CD14-positive monocyte (primary cell): ENCODE measurements at places on chromosomes 4 and X.
A peak's percentile ranks its signal among the peaks of the same experiment; 100 is the strongest.

GRCh38 chr4:81392164-81392563 lies 79.5 kb downstream of the RASGEF1B start:
- no peak for DNase-seq

- no peak for DNase-seq
Measured at GRCh38 chrX:313546-313945, 5.0 kb downstream of the GTPBP6 start.

GRCh38 chr4:182906786-182907185 lies 10.4 kb downstream of the DCTD start:
- no peak for DNase-seq

GRCh38 chrX:108250654-108251579 lies 159.3 kb downstream of the ATG4A start:
- no peak for DNase-seq

DNA sequence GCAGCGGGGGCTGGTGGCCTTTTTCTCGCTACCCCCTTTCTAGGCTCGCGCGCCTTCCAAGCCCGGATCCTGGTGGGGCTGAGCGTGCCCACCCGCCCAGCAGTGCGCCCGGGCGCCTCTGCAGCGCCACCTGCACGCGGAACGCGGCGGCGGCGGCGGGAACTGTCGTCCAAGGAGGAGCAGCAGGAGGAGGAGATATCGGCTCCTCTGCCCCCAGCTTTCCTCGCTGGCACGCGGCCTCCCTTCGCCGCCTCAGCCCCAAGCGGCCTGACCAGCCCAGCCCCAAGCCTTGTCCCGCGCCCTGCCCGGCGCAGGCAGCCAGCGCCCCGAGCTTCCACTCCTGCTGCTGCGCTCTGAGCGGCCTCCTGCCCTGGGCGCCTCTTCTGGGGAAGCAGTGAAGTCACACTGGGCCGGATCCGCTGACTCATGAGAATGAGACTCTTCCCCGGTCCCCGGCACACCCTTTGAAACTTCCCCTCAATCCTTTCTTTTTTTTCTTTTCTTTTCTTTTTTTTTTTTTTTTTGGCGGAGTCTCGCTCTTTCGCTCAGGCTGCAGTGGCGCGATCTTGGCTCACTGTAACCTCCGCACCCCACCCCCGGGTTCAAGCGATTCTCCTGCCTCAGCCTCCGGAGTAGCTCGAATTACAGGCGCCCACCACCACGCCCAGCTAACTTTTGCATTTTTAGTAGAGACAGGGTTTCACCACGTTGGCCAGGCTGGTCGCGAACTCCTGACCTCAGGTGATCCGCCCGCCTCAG lies 10.6 kb upstream of the ELF4 start:
- peak; percentile 78 for DNase-seq

- DNase-seq, result no peak
Measured at GRCh38 chrX:129497146-129497843, 26.0 kb downstream of the SMARCA1 start.

- no peak for DNase-seq
Measured at GRCh38 chr4:22668702-22669101, 24.0 kb upstream of the GBA3 start.

GRCh38 chr4:123393721-123394120 lies 2.9 kb upstream of the SPRY1 start:
- DNase-seq, result no peak

GRCh38 chr4:17324386-17324830 lies 187.5 kb downstream of the QDPR start:
- DNase-seq, result no peak

- DNase-seq, result no peak
Measured at GRCh38 chr4:86484241-86484640, 109.9 kb upstream of the PTPN13 start.

- no peak for DNase-seq
Measured at GRCh38 chr4:162837679-162838078, 329.0 kb downstream of the NAF1 start.

DNA sequence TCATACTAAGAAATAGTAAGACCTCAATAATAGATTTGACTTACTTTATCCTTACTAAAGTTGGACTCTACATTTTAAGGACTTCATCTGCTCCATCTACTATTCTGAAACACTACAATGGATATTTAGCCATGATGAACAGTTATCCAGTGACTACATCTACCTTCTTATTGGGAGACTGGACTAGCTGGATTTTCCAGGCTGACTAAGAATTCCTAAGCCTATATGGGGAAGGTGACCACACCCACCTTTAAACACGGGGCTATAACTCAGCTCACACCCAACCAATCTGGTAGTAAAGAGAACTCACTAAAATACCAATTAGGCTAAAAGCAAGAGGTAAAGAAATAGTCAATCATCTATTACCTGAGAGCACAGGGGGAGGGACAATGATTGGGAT lies 1438.4 kb downstream of the TECRL start:
- no peak for DNase-seq

GRCh38 chr4:173543266-173543665 lies 13.2 kb upstream of the HAND2 start:
- DNase-seq, result no peak

GRCh38 chrX:40172401-40173142 lies 74.8 kb upstream of the BCOR start:
- no peak for DNase-seq

DNA sequence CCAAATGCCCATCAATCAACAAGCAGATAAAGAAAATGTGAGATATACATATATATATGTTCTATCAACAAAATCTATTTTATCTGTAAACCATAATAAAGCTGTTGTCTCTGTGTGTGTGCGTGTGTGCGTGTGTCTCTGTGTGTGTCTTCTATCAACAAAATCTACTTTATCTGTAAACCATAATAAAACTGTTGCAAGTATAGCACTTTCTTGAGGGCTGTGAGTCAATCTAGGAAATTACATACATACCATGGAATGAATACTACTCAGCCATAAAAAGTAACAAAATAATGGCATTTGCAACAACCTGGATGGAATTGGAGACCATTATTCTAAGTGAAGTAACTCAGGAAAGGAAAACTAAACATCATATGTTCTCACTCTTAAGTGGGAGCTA lies 12.5 kb upstream of the PLK4 start:
- DNase-seq, result no peak

DNA sequence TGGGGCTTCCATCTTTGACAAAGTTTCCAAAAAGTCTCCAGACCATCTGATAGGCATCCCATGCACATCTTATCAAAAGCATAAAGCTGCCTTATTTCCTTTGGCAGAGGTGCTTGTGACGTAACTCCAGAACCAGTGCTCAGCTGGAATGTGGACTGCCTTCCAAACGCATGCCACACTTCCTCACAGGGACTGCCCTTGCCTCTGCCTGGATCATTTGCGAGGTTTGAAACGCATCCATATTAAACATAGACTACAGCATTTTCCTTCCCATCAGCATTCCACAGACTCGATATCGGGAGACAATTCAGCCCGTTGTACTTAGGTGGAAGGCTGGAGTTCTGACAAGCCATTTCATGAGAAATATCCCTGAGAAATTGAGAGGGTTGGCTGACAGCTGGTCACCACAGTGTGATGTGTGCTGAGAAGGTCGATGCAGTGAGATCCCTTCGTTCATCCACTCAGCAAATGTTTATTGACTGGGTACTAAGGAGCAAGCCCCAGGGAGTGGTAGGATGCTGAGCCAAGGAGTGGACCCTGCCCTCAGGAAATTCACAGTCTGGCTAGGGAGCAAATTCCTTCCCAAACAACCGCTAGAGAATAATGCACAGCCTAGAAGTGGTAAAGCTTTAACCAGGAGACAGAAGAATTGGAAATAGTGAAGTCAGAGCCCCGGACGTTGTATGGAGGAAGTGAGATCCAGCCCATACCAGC lies 376.0 kb downstream of the BCOR start:
- no peak for DNase-seq

DNA sequence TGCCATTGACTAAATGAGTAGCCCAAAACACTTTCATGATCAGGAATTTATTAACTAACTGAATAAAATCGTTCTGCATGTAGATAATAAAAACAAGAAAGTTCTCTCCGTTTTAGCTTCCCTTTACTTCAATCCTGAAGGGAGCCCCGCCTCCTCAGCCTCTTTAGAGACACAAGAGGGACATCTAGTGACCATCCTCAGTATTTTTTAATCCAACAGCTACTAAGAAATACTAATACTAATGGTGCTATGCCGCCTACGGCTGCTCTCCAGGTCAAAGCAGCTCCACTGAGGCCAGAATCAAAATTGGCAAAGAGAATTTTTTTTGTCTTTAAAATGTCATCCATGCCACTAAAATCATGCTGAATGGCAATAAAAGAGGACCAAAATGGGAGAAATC lies 3.2 kb upstream of the PCDH19 start:
- no peak for DNase-seq

DNA sequence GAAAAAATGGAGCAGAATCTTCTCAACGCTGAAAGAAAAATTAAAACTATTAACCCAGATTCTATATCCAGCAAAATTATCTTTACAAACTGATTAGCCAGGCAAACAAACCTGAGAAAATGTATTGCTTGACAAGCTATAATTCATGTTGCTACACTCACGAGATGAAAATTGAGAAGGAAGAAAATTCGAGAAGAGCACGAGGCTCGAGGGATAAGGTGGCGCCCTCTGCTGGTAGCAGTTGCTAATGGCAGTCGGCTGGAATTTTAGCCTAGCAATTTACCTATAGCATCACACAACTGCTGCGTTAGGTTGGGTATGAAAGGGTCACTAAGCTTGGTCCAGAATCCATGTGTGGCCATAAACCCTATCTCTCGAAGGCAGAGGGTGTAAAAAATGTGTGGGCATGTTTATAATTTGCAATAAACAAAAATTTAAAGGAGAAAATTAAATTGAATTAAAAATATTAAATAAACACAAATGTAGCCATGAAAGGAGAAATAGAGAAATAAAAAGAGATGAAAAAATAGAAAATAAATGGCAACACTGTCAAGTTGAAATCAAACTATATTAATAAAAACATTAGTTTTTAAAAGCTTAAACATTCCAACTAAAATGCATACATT lies 126.6 kb downstream of the PPP4R3C start:
- DNase-seq, result peak; percentile 1

GRCh38 chrX:115521741-115522140 lies 39.2 kb upstream of the PLS3 start:
- DNase-seq, result no peak

- DNase-seq, result no peak
Measured at GRCh38 chrX:103658681-103659433, 27.6 kb downstream of the MORF4L2 start.

DNA sequence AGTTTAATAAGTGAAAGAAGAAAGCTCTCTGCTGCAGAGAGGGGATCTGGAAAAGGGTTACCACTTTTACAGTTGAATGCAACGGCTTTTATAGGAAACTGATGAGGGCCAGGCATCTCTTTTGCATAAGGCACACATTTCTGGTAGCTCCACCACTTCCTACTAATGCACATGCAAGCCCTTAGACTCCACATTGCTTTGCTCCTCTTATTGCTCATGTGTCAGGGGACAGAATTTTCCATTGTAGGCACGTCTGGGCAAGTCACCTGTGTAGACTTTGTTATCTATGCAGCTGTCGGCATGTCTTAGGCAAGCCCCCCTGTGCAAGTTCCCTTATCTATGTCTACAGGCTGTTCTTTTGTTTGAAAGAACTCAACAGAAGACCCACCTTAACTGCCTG lies 294.6 kb upstream of the STS start:
- no peak for DNase-seq
